ENCODE measurements at places on chromosomes 13 and 19. TPM values are rescaled to one million over a fixed set of nuclear protein-coding genes. Genes with fewer than 3 reads are reported as not detected.

Gene ZNF766
- total RNA-seq: 10.1 TPM

Gene RDH8
- not detected for total RNA-seq

Gene IGSF23
- not detected for total RNA-seq

Gene PGLYRP1
- 1.6 TPM for total RNA-seq

Gene TUBGCP3
- 27.3 TPM for total RNA-seq

Gene KRTDAP
- not detected for total RNA-seq

Gene TLE6
- total RNA-seq: 0.93 TPM

DNA sequence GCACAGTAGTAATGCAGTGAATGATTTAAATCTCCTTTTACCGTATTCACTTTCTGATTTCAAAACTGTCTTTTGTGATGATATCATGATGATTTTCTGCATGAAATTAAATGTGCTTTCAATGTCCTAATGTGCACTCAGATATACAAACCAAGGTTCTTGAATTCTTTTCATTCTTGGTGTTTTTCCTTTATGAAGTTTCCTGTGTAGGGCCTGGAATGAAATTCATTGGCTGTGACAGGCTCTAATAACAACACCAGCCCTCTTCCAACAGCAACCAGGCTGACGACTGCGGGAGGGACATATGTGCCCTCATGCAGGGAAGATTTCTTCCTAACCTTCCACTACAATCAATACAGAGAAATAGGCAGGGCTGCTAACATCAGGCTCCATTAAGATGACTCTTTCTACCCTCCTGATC is 1052.0 kb downstream of the DIAPH3 start:
- no peak for DNase-seq

DNA sequence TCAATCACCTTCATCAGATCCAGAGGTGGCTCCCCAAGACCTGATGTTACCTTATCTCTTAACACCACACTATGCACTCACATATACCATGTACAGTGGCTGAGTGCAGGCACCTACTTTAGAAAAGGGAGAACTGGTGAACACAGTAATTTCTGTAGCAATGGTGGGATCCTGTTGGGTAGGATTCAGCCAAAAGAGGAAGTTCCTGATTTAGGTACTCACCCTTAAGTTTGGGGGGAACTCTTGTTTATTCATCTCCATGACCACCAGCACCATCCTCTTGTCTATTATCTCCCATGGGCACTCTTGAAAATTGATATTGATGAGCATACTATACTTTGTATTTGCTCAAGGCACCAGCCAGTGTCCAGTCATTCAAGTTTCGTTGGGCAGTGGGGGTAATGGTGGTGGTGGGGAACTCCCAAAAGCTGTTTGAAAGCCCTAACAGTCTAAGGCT is 324.4 kb downstream of the LMO7 start:
- DNase-seq: no peak

DNA sequence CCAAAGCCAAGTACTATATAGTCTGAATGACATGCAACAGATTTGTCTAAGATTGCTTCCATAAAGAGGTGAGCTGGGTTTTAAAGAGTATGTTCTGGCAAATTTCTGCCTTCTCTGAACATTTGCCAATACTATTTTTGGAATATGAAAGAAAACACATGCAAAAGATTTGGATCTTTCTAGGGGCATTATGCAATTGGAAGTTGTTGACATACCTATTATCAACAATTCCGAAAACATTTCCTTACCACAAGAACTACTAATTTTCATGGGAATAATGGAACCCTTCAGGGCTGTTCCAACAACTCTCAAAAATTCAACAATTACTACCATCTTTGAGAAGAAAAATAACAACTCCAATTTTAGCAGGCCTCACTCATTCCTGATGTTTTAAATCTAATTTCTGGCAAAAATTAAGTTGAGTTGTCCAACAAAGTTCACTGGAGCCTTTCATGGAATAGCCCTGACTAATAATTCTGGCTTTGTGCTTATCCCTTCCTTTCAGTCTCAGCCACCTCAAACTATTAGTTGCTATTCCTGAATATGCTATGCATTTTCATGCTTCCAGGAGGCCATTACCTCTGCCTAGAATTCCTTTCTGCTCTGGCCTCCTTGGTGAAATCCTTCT is 250.0 kb downstream of the RGCC start:
- no peak for DNase-seq

GRCh38 chr19:2054763-2055162 is 3.7 kb upstream of the MKNK2 start:
- DNase-seq: no peak

- DNase-seq: no peak
Observed at GRCh38 chr13:40379794-40380578, 286.5 kb downstream of the FOXO1 start.

DNA sequence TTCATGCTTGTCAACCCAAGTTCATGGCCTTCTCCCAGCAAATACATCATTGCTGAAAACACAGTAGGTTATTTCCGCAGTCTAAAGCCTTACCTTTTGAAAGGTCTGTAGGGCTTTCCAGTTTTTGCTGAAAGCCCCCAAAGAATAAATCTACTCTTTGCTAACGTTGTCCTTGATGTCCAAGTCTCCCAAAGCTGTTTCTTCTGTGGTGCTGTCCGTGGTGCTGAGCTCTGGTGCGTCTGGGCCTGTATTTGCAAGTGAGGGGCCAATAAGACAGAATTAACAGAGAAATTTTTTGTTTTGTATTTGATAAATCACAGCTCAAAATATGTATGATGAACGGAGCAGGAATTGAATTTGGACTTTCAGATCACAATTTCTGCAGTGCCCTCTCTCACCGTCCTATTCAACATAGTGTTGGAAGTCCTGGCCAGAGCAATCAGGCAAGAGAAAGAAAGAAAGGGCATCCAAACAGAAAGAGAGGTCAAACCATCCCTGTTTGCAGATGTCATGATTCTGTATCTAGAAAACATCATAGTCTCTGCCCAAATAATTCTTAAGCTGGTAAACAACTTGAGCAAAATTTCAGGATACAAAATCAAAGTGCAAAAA is 9.8 kb upstream of the LGALS16 start:
- DNase-seq: no peak

- DNase-seq: no peak
Observed at GRCh38 chr13:73714522-73714921, 419.7 kb downstream of the KLF12 start.

GRCh38 chr13:33524086-33524485 is 238.5 kb upstream of the STARD13 start:
- DNase-seq: no peak

GRCh38 chr19:19470579-19470978 is 44.8 kb downstream of the TSSK6 start:
- no peak for DNase-seq

- no peak for DNase-seq
Observed at GRCh38 chr19:46173886-46174480, 25.9 kb downstream of the IGFL2 start.

GRCh38 chr19:56405062-56405461 is 930 bp downstream of the ZNF583 start:
- DNase-seq: no peak

DNA sequence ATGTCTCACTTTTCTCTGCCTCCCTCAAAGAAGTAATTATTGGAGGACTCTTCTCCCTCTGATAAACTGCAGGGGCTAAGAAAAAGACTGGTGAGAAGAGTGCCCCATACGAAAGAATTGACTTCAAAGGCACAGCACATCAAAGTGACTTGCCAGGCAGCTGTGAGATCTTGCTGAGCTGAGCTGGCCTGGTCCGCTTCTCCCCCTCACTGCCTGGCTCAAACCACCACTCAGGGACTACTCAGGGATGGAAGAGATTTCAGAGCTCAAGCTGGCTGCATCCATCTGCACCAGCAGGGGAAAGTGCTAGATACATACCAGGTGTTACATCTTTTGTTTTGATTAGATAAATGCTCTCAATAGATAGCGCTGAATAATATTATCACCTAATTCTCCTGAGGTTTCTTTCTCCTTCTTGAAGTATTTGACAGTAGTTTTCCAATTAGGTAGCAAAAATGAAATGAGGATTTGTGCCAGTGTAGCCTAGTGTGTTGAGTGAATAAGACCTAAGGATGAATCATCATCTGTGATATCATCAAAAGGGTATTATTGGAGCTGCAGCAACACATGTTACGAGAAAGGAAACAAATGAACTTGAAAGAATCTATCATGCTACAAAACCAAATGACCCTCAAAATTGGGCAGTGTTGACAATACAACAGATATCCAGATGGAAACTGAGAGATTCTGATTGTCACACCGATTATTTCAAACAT is 379.8 kb downstream of the TBC1D4 start:
- no peak for DNase-seq

DNA sequence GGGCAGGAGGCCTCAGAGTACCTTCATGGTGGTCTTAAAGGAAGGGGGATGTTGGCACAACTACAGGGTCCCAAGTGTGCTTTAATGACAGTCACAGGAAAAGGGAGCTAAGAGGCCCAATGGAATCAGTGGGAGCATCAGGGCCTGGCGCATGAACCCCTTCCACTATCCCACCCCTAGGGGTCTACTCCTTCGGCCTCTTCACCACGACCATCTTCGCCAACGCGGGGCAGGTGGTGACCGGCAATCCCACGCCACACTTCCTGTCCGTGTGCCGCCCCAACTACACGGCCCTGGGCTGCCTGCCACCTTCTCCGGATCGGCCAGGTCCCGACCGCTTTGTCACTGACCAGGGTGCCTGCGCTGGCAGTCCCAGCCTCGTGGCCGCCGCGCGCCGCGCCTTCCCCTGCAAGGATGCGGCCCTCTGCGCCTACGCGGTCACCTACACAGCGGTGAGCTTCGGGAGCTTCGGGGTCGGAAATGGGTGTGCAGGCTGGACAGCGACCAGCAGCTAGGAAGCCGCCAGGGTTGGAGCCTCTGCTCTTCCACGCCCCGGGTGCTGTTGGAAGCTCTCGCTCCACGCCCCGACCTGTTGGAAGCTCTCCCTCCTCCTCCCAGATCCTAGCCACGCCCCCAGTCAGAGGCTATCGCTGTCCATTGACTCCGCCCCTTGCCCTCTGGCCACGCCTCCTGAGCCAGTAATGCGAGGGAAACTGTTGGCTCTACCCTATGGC is 6.0 kb downstream of the PLPPR2 start:
- no peak for DNase-seq
